ENCODE measurements at places on chromosomes 12 and 14.

- no peak for DNase-seq
Observed at GRCh38 chr14:54889919-54890318, 12.7 kb downstream of the GCH1 start.

- DNase-seq = no peak
Observed at GRCh38 chr14:24092505-24093206, 1.5 kb upstream of the PCK2 start.

DNA sequence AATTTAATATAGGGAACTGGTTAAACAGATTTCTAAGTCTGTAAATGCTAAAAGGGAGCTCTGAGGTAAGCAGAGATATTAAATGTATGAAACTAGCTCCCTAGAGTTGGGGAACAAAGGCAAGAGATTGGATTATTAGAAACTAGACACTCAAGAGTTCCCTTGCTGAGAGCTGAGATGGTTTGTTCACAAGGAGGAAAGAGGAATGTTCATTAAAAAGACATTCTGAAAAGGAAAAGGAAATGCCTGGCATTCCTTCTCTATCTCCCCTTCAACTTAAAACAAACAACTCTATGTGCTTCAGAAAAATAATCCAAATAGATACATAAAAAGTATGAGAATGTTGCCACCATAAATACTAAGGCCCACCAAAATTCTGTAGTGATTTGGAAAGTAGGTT, 73.7 kb downstream of the GALNT4 start:
- DNase-seq = no peak

GRCh38 chr12:21248679-21249078, 86.0 kb downstream of the SLCO1A2 start:
- DNase-seq = no peak

GRCh38 chr14:51597261-51598001, 54.3 kb upstream of the FRMD6 start:
- no peak for DNase-seq

GRCh38 chr12:16692099-16692498, 86.1 kb upstream of the LMO3 start:
- DNase-seq = no peak

GRCh38 chr12:84912198-84913128, at the start of gene SLC6A15:
TSS of gene SLC6A15 (minus strand) at chr12:84912799. CDS start at chr12:84892120, 20,679 bp downstream.
- DNase-seq = peak; percentile 28

DNA sequence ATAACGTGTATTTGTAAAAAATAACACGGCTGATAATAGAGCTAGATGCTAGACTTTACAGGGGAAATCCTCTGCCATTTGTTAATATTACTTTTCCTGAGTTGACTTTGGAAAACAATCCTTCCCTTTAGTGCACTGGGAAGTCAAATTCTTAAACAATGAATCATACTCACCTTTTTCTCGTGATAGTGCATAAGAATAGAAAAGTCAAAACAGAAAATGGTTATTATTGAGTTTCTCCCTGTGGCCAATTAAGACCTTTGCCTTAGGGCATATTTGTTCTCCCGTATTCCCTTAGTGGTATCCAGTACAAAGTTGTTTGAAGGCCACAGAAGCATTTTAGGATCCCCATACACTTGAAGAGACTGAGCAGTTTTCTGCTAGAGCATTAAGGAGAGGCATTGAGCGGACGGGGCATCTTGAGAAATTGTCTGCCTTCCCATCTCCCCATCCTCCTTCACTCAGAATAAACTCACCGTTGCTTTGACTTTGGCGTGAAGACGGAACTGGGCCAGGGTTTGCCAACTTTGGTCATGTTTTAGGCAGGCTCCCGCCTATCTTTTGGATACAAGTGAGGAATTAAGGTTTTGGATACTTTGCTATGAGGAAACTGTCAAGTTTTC, 171.3 kb downstream of the TMTC2 start:
- DNase-seq = no peak

DNA sequence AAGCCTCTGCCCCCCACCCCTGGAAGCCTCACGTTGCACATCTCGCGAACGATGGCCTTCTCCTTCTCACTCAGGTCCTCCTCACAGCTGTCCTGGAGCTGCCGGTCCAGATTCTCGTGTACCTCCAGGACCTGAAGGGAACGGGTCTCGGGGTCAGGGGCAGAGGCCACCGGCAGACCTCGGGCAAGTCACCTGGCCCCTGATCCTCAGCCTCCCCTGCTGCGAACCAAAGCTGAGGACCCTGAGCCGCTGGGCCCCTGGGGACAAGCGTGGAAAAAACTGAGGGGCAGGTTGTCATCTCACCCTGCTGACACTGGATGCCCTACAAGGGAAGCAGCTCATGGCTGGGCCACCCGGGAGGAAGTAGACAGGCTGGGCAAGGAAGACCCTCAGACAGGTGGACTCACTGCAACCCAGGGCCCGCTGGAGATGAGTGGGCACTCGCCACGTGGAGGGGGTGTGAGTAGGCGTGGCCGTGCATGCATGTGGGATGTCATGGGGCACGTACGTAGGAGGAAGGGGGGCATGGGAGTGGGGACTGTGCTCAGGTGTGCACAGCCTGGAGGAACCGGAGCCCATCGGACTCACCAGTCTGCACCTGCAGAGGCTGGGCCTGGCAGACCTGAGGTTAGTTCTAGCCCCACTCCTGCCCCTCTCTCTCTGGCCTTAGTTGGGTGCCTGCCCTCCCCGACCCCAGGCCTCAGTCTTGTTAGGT, 35.1 kb downstream of the CCNK start:
- DNase-seq = no peak

GRCh38 chr14:71050227-71050823, 143.1 kb downstream of the PCNX1 start:
- DNase-seq = no peak

GRCh38 chr14:50060871-50061663, 55.3 kb downstream of the VCPKMT start:
- DNase-seq = peak; percentile 82

DNA sequence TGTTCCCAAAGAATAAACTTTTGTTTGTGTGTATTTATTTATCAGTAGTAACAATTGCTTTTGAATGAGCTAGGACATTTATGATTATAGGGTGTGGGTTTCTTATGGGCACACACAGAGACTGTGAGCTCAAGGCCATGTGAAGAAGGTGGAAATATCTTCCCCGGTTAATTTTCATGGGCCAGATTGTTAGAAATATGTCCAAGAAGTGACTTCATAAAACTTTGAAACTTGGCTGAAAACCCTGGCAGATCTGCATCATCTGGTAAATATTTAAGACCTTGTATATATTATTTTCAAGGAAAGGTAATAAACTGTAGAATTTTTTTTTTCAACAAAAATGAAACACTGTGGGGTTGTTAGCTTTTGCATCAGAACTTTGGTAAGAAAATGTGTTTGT, 53.5 kb upstream of the RNU6-8 start:
- DNase-seq = no peak

- DNase-seq = no peak
Observed at GRCh38 chr14:57420986-57421385, 30.6 kb downstream of the NAA30 start.

- DNase-seq = no peak
Observed at GRCh38 chr12:47981496-47982260, 18.3 kb downstream of the TMEM106C start.

DNA sequence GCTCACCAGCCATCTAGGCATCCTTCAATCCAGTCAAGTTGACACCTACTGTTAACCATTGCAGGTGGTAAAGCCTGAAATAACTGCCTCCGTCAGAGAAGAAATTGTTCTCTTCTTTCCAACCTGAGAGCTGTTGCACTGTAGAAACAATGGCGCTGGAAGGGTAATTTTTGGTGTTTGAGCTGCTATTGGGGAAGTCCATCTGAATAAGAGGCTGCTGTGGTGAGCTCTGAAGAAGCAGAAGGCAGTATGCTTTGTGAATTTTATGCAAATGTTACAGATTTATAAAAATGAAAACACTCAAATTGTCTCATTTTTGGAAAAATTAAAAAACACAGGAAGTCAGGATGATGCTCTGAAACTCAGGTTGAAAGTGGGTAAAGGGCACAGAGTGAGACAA, 60.2 kb downstream of the SNAPC1 start:
- no peak for DNase-seq

DNA sequence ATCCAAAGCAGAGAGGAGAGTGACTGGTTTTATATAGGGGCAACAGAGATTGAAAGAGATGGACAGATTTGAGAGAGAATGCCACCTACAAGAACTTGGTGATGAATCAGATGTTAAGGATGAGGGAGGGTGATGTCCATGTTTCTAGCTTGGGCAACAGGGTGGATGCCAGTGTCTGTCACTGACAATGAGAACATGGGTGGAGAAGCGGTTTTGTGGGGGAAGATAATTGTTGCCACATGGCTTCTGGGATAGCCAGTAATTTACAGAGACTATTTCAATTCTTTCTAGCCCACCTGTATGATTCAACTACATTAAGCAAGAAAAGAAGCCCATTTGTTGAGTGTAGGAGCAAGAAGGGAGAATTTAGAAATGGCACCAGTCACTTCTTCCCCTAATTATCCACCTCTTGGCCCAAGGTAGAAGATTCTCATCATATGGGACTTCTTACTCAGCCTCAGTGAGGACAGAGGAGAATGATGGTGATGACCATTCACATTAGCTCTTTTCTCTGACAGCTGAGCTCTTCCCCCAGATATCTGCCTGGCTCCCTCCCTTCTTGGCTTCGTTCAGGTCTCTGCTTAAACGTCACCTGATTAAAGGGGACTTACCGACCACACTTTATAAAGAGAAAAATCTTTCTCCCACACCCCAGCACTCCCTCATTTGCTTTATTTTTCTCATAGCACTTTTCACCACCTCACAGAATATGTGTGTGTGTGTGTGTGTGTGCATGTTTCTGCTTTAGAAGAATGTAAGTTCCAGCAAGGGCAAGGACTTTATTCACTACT, 117.8 kb downstream of the DUSP6 start:
- no peak for DNase-seq

- DNase-seq = no peak
Observed at GRCh38 chr12:45289245-45290215, 73.6 kb downstream of the ANO6 start.

DNA sequence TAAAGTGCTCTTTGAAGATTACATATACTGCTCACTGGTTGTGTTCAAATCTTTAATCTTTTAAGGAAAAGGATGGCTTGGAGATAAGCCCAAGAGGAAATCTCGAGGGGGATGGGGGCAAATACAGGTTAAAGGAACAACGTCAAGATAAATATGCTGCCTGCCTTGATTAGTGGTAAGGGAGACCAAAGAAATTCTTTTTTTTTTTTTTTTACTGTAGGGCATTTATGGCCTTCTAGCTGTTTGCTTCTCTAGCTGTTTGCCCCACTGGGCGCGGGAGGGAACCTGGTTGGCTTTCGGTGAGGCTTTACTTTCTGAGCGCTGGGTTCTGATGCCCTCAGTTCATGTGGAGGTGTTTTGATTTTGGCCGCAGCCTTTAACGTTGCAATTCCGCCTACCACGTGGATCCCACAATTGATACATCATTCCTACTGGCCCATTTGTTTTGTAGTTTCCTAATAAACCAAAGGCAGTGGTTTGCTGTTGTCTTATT, 5.7 kb downstream of the CCND2 start:
- DNase-seq = no peak

DNA sequence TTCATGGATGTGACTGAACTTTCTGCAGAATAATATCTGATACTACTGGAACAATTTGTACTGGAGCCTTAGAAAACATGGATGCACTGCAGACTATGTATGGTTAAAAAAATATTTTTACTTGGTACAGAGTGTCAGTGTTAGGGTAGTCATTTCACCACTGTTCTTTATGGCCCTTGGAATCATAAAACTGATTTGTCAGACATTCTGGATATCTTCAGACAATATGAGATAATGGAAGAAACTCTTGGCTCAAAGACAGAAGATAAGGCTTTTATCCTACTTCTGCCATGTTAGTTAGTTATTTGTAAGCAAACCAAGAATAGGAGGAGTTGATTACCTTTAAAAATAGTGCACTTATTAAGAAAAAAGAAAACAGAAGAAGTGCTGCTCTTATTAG, 209.4 kb downstream of the LRIG3 start:
- no peak for DNase-seq

GRCh38 chr12:83408851-83409250, 722.1 kb downstream of the TMTC2 start:
- DNase-seq = no peak

DNA sequence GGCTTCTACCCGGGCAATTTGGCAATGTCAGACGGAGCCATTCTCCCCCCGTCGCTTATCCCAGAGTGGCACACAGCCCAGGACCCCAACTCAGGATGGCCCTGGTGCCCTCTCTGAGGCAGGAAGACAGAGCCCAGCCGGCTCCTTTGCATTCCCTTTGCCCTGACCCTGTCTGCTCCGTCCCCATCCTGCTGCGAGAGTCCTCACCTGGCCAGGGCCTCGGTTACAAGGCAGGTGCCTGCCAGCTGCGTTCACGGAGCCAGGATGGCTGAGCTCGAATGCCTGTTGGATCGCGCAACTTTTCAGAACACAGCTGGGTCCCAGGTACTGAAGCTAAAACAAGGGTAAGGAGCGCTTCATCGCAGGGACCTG, 18.6 kb downstream of the LRTM2 start:
- no peak for DNase-seq

DNA sequence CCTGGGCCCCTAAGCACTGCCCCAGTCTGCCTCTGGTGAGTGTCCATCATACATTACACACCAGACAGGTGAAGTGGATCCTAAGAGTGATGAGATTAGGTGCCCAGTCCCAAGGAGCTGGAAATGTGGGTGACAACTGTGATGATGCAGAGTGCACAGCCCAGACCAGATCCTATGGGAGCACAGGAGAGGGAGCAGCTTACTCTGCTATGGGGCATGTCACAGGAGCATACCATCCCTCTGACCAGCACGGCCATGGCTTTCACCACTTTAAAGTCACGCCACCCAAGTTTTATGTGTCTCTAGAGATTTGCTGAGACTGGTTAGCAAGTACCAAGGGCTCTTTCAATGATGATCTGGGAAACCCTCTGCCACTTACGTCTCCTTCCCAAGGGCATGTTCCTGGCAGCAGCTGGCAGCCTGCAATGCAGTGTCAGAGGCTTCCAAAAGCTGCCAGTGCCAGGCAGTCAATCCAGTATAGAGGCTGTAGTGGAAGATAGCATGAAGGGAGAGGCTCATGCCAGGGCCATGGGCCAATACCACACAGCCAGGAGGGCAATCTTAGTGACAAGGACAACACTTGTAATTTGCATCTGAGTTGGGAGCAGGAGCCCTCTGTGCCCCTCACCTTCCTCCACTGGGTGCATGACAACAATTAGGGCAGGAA, 40.2 kb downstream of the STAB2 start:
- no peak for DNase-seq

DNA sequence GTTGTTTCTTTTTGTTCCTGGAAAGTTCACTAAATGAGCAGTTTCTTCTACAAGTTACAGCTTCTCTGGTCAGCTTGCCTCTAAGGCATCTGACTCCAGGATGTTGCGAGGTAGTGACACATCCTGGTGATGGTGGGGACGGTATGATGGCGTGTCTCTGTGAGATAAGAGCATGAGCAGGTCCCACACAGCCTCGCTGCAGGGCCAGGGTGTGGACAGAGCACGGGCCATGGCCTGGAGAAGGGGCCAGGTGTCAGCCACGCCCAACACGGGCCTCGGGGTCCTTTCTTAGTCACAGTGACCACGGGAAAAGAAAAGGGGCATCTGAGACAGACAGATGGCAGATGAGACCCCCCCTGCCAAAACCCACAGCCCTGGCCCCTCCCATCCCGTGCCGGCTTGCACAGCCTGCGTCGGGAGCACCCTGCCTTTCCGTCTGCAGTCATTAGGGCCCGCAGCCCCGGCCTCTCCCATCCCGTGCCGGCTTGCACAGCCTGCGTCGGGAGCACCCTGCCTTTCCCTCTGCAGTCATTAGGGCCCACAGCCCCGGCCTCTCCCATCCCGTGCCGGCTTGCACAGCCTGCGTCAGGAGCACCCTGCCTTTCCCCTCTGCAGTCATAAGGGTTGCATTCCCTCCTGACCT, 79.3 kb upstream of the DYNC1H1 start:
- DNase-seq = no peak

- DNase-seq = no peak
Observed at GRCh38 chr12:88163371-88163770, 21.3 kb downstream of the TMTC3 start.

Data from uterus (tissue), 4 donors.